Activated CD8-positive, alpha-beta memory T cell treated with anti-CD3 and anti-CD28 coated beads, Interleukin-2, amount 50 U/mL, for 48 hours (primary cell): ENCODE measurements at places on chromosomes 1 and 21.
A peak's percentile ranks its signal among the peaks of the same experiment; 100 is the strongest.

- DNase-seq: no peak
Measured at GRCh38 chr1:13751458-13751871, 51.5 kb downstream of the PRDM2 start.

- DNase-seq: no peak
Measured at GRCh38 chr1:115242543-115242942, 95.5 kb downstream of the NGF start.

- DNase-seq: no peak
Measured at GRCh38 chr1:25066731-25067517, 136.8 kb upstream of the RUNX3 start.

- DNase-seq: no peak
Measured at GRCh38 chr1:7247791-7248548, 462.7 kb downstream of the CAMTA1 start.

DNA sequence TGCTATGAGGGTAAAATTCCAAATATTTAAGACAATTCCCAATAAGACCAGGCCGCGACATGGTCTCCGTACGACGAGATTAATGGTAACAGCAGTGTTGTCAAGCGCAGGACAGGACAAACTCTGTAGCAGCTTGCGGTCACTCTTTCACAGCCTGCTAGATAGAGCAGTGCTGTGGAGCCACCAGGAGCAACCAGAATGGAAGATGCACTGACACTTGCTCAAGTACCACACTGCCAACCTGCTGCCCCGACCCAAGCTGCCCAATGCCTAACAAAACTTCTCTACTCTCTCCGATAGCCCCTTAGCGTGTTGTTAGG lies 636 bp downstream of the WARS2 start:
- DNase-seq: no peak

DNA sequence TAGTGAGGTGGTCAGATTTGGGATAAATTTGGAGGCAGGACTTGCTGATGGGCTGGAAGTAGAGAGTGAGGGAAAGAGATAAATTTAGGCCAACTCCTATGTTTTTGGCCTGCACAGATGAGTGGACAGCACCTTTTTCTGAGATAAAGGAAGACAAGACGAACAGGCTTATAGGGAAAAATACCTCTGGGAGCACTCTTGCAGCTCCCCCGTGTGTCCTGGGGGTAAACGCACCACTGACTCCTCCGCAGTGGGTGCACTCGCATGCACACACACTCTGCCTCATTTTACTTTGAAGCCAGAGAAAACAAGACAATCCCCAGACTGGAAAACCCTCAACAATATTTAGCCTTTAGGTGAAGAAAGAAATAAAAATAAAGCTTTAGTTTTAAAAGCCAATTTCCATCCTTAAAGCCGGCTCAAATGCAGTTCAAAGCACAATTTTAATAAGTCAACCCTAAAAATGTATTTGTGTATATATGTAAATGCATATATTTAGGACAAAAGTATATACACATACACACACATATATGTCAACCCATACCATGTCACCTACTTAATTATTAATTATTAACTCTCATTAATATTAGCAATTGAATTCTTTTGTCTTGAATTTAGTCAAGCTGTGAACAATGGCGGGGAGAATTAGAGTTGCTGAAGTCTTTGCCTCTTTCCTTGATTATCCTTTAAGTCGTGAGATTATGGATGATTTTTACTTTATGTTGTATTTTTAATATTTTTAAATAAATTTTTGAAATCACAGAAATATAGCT lies 341.8 kb downstream of the ZNF326 start:
- DNase-seq: no peak

- peak; percentile 79 for DNase-seq
Measured at GRCh38 chr1:48776393-48777218, at the start of gene BEND5. BEND5 (minus strand) TSS chr1:48776891; CDS start chr1:48776831, 60 bp downstream.

DNA sequence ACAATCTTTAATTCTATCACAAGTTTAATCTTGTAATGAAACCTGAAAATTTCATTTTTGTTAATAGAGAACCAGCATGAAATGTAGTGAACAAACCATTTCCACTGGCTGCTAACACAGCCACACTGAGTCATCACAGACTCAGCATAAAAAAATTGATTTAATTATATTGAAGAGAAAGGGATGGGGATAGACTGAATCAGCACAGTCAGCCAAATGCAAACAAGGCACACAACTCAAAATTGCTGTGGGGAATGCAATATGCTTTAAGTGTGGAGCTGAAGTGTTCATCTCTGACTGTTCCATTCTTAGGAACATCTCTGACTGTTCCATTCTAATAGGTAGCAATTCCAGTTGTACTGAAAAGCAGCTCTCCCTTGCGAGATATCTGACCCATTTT lies 299.8 kb downstream of the MRPL39 start:
- no peak for DNase-seq

DNA sequence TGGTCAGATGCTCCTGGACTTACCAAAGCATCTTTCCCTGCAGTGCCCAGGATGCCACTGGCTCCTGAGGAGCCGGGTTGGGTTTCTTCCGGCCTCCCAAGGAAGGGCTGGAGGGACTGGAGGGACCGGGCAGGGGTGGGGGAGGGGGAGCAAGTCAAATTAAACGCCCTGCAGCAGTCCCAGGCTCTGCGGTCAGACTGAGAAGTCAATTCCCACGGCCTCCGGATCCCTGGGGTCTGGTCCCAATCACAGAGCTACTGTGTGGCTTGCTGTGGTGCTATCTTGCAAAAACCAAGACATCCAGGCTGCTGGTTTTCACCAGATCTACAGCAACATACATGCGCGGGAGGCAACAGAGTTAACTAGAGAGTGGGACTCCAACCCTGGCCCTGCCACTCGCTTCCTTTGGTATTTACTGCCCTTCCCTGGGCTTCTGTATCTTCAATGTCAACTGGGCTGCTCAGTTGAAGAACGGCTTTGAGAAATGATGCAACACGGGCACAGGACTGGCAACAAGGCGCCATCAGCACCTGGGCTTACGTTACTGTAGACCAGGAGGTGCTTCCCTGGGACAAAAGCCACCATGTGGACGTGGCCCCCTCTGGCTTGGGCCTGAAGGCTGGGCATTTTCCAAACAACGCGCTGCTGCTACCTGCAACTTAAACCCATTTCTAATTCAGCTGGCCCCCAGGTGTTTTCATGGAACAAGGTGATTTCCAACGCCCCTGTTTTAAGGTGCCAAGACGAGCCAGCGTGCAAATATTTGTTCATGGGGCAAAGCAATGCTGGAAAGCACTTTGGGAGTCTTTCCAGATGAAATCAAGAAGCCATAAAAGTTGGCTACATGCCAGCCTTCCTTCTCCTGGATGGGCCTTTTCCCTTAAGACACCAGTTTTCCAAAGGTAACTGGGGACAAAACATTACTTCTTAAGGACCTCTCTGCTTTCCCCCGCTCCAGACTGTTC lies 11.5 kb downstream of the RCC2 start:
- no peak for DNase-seq
